Stimulated activated CD4-positive, alpha-beta T cell treated with anti-CD3 and anti-CD28 coated beads, Interleukin-1b, Interleukin-23, amount 100 ng/mL, for 4 hours (primary cell): ENCODE measurements at places on chromosomes 1 and 21.
A peak's percentile ranks its signal among the peaks of the same experiment; 100 is the strongest.

GRCh38 chr21:38833117-38833516, 27.4 kb downstream of the ETS2 start:
- no peak for DNase-seq

GRCh38 chr1:37433171-37433570, 41.2 kb upstream of the ZC3H12A start:
- no peak for DNase-seq

DNA sequence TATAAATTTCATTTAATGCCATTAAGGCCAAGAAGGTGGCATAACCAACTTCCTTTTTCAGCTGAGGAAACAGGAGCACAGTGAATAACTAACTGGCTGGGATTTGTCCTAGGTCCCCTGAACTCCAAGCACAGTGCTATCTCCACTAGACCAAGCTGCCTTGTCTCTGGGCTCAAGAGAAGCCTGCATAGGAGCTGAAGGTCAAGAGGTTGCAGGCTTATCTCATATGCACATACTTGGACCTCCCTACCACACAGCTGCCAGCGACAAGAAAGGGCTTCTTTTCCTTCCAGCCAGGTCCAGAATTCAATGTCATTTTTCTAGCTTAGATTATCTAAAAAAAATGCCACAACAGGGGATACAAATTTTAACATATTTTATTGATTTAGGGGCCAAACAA, 27.1 kb downstream of the AK2 start:
- no peak for DNase-seq

DNA sequence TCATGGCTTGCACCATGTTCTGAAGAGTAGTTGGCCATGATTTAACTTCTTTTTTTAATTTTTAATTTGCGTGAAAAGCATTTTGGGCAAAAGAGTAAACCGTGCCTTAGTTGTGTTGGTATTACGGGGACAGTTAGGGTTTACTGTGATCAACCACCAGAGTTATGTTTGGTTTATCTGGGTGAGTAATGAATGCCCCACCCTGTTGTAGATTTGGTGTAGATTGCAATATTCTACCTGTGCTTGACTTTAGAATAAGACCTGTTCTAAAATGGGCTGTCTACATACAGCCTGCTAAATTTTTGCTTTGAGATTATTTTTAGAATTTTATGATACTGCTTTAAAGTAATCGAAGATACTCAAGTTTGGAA, 1.4 kb downstream of the USP25 start:
- DNase-seq = no peak

- DNase-seq = no peak
Observed at GRCh38 chr1:14761291-14762153, 163.0 kb downstream of the KAZN start.

DNA sequence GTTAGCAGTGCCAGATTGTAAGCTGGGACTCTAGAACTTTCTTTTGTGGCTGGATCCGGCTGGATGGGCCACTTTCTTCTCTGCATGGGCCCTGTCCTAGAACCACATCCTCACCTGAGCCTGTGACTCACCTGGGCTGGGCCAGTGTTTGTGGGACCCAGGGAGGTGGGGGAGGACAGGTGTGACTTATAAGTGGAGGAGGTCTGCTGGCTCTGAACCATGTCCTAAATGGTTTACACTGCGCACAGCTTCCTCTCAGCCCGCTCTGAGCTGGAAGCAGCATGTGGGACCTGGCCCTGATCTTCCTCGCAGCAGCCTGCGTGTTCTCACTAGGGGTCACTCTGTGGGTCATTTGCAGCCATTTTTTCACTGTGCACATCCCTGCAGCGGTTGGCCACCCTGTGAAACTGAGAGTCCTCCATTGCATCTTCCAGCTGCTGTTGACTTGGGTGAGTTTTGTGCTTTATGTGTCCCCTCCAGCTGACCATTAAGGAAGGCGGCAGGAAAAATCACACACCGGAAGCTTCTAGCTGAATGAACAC, at the start of gene AADACL3:
Gene AADACL3 (plus strand): TSS at position 215 of the 542 bp plus-strand sequence. CDS start 67 bp downstream, at position 282.
- no peak for DNase-seq

GRCh38 chr1:228134591-228134990, 5.5 kb upstream of the GUK1 start:
- DNase-seq = no peak

DNA sequence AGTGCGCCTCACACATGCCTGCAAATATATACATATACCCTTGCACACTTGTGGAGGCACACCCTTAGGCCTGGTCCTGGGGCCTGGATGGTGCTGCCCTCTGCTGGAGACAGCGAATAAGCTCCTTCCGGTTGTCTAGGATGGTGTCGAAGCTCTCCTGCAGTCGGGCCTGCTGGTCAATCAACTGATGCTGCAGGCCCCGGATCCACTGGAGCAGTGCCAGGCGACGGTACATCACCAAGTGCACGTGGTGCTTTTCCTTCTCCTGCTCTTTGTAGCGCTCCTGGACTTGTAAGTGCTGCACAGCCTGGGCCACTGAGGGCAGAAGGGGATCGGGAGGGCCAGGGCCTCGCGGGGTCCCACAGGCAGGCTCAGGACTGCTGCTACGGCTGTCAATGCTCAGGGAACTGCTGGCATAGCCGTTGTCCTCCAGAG, 3.1 kb downstream of the C1orf216 start:
- DNase-seq = peak; percentile 66

DNA sequence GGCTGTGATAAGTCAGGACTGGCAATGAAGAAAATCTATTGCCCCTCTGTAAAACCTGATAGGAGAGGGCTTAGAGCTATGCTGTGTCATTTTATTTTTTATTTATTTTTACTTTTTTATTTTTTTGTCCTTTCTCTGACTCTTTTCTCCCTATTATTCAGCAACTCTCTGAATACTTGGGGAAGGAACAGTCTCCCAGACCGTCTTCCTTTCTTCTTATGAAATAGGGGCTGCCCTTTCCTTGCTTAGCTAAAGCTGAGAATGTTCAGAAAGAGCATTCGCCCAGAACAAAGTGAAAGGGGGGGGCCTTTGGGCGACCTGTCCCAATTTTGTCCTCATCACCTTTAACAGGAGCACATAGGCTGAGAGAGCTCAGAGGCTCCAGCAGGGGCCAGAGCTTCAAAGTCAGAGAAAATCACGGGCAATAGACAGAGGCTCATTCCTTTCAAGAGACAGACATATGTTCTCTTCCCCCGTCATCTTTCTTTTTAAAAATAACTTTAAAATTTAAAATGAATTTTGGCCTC, 80.9 kb downstream of the RNF220 start:
- no peak for DNase-seq

DNA sequence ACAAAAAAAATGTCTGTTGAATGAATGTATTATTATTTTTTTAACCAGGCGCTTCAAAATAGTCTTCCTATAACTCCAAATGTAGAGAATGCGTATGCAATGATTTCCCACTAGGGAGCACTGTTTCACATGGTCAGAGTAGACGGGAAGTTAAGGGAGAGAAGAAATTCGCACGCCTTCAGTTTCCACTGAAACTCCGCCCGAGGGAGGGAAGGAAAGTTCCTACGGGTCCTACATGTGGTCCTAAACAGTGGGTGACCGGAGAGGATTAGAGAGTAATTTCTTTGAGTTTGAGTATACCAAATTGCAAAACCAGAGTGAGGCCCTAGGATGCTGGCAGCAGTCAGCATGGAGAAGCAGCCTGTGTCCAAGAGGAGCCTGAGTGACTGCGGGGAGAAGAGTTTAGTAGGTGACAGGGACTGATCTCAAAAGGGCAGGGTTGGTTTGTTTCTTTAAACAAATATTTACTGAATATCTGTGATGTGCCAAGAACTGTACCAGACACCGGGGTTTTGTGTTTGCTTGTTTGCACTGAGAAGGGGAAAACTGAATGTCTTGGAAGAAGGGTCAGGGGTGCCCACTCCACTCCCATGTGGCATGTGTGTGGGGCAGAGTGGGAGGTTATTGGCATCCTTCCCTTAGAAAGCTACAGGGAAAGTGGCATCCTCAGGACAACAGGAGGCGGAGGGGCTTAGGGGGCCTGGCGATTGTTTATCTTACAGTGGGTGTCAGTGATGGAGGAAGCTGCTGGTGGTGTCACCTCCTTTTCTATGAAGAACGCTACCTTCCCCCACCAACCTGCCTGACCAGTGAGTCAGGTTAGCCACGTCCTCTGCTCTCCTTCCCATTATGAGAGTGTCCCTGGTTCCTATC, 22.8 kb downstream of the RNU5D-1 start:
- DNase-seq = peak; percentile 38

GRCh38 chr1:109822749-109823542, 59.2 kb upstream of the EPS8L3 start:
- no peak for DNase-seq

DNA sequence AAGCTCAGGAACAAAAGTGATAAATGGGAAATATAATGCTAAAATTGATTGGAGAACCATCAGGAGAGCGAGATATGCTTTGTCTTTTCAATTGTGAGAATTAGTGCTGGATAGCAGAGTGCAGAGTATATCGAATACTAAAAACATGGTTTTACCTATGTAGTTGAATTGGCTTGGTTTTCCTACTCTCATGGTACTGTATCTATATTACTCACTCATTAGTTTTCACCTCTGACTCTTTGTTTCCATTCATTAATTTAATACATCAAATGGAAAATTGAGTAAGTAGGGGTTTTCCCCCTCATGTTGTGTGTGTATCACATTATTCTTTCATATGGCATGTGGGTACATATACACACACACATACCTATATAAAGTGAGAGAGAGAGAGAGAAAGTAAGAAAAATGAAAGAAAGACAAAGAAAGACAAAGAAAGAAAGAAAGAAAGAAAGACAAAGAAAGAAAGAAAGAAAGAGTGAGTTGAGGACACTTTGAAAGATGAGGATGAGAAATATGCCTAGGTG, 1574.5 kb downstream of the MRPL39 start:
- DNase-seq = no peak

- no peak for DNase-seq
Observed at GRCh38 chr1:106910798-106911197, 145.7 kb upstream of the PRMT6 start.

GRCh38 chr1:161175771-161176453, 1.4 kb downstream of the B4GALT3 start:
- no peak for DNase-seq

DNA sequence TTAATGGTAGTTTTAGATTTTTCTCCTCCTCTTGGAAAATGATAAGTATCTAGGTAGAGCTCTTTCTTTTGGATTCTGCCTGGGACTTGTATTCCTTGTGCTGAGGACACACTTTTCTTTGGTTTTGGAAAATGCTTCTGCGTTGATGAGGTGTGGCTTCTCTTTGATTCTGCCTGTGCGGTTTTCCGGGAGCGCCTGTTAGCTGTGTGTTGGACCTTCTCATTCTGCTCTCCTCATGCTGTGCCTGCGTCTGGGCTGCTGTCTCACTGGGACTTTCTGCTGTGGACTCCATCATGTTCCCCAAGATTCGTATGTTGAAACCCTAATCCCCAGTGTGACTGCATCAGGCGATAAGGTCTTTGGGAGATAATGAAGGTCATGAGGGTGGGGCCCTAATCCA, 21.0 kb downstream of the C1orf174 start:
- no peak for DNase-seq

GRCh38 chr1:66300972-66301451, 232.9 kb upstream of the SGIP1 start:
- no peak for DNase-seq

DNA sequence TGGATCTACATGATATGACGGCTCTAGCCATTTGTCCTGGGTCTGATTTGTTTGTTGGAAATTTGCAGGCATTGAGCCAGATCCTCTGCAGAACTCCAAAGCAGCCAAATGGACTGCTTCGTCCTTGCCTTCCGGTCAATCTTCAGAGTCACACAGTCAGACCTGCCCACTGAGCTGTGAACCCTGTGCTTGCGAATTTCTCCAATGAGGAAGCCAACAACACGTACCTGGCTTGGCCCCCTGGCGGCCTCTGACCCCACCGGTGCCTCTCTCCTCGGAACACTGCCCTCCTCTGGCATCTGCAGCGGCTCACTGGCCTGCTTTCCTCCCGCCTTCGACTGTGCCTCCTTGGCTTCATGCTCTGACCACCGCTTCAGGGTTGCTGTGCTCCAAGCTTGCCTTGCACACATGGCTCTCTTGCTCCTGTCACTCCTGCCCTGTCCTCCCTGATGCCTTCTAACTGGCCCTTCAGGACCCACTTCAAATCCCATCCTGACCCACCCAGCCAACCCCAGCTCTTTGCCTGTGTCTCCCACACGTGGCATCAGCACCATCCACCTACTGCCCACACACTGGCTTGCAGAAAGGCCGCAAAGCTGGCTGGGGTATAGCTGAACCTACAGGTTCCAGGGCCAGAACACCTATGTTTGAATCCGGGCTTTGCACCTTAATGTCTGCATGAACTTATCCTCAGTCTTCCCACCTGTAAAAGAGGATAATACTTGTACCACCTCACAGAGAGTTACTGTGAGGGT, 128.2 kb downstream of the KCNN3 start:
- no peak for DNase-seq

DNA sequence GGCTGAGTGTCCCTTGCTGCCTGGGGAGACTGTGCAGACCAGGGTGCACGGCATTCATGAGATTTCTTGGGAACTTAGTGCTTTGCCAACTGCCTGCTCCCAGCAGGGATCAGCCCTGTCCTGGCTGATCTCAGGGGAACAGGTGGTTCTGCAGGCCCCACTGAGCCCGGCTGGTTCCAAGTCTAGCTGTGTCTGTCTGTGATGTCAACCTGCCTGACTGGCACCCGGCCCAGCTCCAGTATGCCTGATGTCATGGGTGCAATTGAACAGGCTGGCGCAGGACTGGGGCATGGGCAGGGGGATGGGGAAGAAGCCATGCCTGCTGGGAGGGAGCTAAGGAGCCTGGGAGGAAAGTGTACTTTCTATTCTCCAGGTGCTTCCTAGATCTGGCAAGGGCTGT, 227.1 kb downstream of the GRIK3 start:
- DNase-seq = no peak

DNA sequence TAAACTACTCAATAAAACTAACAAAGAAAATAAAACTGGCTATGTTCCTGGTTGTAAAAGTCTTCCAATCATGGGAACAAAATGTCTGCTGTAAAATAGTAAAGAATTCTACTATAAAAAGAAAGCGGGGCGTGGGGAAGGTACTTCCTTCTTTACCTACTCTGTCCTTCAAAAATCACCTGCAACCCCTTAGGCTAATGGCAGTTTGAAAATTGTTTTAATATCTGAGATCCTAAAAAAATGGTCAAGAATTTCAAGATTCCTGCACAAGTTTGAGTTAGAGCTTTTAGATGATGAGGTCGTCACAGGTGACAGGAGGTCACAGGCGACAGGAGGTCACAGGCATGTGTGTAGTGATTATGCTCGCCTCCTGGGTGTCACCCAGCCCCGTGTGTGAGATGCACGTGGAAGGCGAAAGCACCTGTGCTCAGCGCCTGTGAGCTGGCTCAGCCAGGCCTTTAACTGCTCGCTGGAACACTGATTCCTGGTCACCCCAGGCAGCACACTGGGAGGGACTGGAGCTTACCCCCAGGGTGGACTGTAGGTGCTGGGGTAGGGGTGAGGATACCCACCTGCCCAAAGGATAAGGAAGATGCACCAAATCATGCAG, 18.6 kb upstream of the TMPRSS2 start:
- no peak for DNase-seq

GRCh38 chr1:30314591-30314990, 408.8 kb downstream of the MATN1 start:
- DNase-seq = no peak

GRCh38 chr21:45655124-45655523, 11.6 kb downstream of the PCBP3 start:
- no peak for DNase-seq
